ENCODE measurements at places on chromosomes 3 and 15.
A peak's percentile ranks its signal among the peaks of the same experiment; 100 is the strongest.

- DNase-seq, result peak; percentile 79
Measured at GRCh38 chr3:187744169-187745151, 808 bp downstream of the BCL6 start.

DNA sequence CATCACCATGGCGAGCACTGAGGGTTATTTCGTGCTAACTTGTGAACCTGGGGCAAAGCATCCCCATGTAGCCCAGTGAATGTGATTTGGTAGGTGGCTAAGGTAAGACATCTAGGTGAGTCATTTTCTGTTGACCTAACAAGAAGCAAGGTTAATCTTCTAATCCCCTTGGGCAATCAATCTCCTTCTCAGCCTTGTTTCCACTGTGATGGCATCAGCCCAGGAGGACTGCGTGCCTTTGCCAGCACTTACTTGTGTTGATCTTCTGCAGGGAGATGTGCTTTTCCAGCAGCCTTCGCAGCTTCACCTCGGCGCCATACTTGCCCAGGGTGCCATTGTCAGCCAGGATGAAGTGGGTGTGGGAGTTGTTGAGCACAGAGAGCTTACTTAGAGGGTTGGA is 35.7 kb downstream of the TRPM1 start:
- DNase-seq, result no peak

- peak; percentile 70 for DNase-seq
Measured at GRCh38 chr3:192833177-192833890, 84.3 kb downstream of the MB21D2 start.

- DNase-seq, result no peak
Measured at GRCh38 chr3:13158408-13158807, 85.2 kb upstream of the IQSEC1 start.

GRCh38 chr15:81914734-81915256 is 131.0 kb downstream of the MEX3B start:
- no peak for DNase-seq

- no peak for DNase-seq
Measured at GRCh38 chr3:128554465-128555097, 61.6 kb upstream of the GATA2 start.

DNA sequence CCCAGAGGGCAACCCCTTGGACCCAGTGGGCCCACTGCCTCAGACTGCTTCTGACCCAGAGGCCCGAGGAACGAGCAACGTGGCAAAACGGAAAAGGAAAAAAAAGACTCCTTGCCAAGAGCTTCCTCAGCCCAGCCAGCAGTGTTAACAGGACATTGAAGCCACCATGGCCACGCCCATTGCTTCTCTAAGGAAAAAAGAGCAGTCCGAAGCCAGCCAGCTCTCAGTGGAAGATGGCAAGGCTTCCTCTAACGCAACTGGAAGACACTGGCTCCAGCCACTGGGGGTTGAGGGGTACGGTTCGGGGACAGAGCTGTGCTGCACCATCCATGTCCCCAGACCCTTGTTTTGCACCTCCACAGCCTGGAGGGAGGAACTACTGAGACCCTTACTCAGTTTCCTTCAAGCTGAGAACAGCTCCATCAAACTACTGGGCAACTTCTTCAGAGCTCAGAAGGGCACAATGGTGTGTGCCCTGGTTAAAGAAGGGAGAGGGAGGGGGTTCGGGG is 10.7 kb downstream of the BMF start:
- DNase-seq, result no peak

DNA sequence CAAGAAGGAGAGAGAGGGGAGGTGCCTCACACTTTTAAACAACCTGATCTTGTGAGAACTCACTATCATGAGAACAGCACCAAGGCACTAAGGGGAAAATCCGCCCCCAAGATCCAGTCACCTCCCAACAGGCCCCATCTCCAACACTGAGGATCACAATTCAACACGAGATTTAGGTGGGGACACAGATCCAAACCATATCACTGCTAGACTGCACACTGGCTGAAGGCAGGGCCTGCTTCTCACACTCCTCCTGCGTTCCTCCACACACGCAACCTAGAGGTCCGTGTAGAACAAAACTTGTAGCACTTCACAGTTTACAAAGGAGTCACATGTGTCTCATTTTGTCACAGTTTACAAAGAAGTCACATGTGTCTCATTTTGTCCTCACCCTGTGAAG is 97.8 kb downstream of the DAPK2 start:
- no peak for DNase-seq

- DNase-seq, result no peak
Measured at GRCh38 chr3:61331929-61332552, 80.8 kb upstream of the FHIT start.

DNA sequence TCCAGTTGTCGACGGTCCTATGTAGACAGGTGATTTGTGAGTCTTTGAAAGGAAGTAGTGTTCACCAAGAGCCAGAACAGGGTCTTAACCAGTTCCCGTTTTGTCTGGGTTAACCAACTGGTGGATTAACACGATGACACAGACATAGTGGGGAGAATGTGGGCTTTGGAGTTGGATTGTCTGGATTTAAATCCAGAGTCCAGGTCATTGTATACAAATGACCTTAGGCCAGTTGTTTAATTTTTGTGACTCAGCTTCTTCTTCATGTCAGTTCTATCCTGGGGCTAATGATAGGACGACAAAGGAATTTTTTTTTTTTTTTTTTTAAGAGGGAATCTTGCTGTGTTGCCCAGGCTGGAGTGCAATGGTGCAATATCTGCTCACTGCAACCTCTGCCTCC is 126.7 kb downstream of the LPP start:
- no peak for DNase-seq

- DNase-seq, result no peak
Measured at GRCh38 chr3:66441129-66441528, 59.7 kb downstream of the LRIG1 start.

DNA sequence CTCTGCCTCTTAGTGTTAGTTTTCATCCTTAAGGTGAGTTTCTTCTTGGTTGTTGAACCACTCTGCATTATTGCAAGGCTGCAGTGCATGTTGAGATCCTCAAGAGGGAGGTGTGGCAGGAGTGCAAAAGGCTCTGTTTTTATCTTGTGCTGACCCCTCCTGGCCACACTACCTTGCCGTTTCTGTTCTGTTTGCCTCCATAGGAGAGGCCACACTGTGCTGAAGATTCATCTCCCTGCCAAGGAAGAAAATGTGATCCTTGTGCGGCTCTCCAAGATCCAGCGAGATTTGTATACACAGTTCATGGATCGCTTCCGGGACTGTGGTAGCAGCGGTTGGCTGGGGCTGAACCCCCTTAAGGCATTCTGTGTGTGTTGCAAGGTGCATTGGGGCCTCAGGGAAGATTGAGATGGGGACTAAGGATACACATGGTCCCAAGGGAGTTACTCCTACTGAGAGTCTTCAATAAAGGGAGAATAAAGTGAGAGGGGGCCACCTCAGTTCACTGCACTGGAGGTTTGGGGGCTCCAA is 33.0 kb upstream of the TEX264 start:
- no peak for DNase-seq

DNA sequence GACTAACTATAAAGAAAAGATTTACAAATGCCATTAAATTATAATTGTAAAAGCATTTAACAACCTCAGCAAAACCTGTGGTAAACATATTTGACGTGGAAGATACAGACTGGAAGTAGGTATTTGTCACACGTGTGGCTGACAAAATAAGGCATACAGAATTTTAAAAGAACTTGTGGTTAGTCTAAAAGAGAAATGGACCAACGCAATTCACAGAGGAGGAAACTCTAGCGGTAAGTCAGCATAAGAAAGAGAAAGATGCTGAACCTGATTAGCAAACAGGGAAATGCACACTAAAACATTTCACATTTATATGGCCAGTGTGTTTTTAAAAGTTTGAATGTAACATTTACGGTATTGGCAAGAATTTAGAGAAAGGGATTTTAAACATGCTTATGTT is 35.3 kb downstream of the KCNH8 start:
- DNase-seq, result no peak

GRCh38 chr15:30924353-30924752 is 20.6 kb downstream of the FAN1 start:
- DNase-seq, result no peak

DNA sequence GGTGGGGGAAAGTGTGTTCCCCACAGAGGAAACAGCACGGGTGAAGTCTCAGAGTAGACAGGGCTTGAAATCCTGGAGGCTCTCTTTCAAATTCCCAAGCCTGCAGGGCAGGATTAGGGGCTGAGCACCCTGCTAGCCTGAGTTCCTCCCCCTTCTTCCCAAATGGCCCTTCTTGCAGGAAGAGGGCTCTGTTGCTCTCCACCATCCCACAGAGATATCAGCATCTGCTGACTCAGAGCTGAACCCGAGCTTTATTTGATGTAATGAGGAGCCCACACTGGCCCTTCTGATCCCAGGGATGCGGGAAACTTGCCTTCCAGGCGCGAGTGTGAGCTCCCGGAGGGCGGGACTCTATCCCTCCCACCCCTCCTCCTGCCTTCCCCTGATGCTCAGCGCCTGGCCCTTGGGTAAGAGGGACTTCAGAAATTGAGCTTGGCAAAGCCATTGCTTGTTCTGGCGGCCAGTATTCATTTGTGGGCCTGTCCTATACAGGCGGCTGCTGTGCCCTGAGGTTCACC is 1.4 kb upstream of the STRA6 start:
- DNase-seq, result no peak

DNA sequence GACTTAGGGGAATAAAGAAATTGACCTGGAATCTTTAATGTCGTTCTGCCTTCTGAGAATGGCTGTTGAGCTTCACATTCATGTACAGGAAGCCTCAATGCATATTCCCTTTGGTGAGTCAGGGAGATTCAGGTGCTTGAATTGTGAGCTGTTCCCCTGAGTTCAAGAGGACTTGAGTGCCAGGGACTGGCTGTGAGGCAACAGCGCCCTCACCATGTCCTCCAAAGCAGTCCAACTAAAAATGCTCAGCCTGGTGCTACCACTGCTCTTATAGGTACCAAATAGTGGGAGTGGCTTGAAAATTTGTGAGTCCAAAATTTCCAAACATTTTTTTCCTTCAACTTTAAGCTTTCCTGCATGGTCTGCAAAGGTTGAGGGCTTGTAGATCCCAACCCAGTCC is 54.1 kb downstream of the LEO1 start:
- no peak for DNase-seq

DNA sequence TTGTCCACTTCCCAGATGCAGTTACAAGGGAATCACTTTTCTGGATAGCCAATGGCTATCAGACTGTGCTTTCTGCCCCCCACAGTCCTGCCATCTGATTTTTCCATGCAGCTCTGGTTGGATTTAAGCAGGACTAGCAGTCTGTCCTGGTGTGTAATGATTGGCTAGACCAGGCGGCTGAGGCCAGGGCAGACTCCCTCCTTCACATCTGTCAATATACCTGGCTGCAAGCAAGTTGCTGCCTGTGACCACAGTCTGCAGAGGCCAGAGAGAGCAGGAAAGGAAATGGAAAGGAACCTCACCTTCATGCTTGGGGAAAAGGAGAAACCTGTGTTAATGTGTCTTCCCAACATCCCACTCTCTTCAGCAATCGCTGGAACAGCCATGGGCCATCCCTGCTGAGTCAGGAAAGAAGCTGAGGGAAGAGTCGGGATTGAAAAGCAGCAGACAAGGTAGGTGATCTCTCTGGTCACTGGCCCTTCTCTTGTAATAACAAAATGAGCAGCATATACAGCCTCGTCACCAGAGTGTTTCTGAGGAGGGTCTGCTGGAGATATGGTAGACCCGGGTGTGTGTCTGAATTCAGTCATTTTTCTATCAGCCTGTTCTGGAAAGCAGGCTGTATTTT is 126.7 kb upstream of the PHLDB2 start:
- no peak for DNase-seq

- no peak for DNase-seq
Measured at GRCh38 chr15:56236197-56236596, 7.5 kb downstream of the RFX7 start.

DNA sequence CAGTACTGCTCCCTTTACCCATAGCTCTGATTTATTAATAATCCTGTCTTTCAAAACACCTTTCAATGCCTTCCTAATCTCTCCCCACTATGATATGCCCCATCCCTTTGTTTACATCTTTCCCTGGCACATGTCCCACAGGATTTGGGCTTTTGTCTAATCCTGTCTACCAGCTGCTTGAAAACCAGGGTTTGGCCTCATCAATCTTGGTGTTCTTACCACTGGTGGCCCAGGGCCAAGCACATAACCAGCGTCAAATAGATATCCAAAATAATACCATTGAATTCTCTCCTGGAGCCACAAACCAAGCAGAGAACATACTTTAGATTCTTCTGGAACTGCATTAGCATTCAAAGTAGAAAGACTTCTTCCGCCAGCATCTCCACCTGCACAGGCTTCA is 104.8 kb upstream of the PPP2R3A start:
- no peak for DNase-seq

- no peak for DNase-seq
Measured at GRCh38 chr3:72549761-72550581, 298.3 kb downstream of the SHQ1 start.

DNA sequence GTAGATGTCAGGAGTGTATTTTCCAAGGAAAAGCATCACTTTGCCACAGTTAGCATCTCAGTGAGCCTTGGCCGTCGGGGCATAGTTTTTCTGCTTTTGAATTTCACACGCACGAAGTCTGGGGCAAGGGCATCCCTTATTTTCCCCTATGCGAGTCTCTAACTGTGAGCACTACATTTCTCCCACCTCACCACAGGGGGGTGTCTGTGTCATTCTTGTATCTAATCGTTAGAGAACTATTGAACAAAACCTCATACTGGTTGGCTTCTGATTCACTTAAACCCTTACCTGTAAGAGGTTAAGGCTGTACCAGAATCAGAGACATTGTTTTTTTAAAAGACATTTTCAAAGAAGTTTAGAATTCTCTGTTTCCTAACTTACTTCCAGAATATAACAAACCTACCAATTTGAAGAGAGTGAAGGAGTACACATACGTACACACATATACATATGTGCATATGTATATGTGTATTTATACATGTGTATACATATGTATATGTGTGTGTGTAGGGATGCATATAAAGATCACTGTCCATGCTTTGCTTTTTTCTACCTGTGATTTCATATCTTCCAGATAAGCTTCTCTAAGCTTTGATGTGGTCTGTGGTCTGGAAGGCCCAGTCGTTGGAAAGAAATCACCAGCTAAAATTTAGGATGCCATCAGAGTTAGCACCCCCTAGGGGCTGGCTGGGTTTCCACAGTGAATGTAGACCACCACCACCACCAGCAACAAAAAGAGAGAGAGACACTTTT is 49.4 kb downstream of the MYZAP start:
- no peak for DNase-seq

DNA sequence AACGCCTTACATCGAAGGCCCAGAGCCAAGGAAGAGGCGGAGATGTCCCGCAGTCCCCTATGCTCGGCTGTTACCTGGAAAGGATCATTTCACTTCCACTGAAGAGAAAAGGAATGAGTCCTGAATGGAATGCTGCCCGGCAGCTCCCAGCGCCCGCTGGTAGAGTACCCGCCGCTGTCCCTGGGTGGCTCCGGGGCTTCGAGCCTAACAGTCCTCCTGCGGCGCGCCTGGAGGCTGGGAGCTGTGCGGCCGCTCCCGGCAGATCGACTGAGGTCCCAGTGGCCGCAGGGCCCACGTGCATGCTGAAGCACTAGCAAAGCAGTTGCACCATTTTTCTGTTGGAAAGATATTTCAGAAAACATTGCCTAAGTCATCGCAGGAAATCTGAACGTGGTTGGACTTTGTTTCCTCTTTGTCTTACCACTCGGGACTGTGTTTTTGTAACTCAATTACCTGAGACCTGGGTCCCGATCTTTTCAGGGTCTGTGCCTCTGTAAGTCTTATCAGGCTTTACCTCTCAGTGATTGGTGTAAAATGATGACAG is 984 bp downstream of the RNU6-1 start:
- no peak for DNase-seq

Measured in right lung (tissue), 10 donors.